Stimulated activated CD4-positive, alpha-beta T cell treated with anti-CD3 and anti-CD28 coated beads, Interleukin-15, amount 100 ng/mL, for 1 hour (primary cell): ENCODE measurements at places on chromosomes 2 and 18.

GRCh38 chr2:9552219-9553178 lies 3.1 kb downstream of the ADAM17 start:
- DNase-seq = no peak

GRCh38 chr2:794554-795241 lies 117.5 kb upstream of the TMEM18 start:
- DNase-seq = no peak

DNA sequence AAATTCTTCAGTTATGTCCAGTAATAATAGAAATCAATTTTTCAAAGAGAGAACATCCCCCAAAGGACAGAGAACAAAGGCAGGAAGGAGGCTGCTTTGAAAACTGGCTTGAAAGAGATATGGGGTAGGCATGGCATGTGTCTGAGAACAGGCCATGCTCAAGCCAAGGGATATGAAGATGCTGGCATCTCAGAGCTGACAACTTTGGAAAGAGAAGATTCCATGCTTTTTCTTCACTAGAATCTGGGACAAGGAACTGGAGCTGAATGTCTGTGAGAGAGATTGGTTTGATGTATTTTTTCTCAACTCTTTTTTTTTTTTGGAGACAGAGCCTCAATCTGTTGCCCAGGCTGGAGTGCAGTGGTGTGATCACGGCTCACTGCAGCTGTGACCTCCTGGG lies 139.8 kb upstream of the DLX2 start:
- DNase-seq = no peak

DNA sequence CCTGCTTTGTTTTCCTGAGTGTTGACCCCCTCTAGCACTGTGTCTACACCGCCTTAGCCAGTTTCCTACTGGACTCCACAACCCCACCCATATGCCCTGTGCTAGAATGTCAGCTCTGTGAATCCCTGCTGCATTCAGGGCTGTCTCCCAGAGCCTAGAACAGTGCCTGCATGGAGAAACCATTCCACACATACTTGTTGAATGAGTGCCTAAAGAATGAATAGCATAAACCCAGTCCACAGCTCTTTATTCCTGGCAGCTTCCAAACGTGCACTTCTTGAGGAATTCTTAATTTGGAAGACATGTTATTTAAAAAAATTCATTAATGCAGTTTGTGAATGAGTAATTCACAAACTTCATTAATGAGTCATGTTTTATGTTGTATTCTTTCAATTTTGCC lies 6.5 kb upstream of the NAPG start:
- DNase-seq = no peak

DNA sequence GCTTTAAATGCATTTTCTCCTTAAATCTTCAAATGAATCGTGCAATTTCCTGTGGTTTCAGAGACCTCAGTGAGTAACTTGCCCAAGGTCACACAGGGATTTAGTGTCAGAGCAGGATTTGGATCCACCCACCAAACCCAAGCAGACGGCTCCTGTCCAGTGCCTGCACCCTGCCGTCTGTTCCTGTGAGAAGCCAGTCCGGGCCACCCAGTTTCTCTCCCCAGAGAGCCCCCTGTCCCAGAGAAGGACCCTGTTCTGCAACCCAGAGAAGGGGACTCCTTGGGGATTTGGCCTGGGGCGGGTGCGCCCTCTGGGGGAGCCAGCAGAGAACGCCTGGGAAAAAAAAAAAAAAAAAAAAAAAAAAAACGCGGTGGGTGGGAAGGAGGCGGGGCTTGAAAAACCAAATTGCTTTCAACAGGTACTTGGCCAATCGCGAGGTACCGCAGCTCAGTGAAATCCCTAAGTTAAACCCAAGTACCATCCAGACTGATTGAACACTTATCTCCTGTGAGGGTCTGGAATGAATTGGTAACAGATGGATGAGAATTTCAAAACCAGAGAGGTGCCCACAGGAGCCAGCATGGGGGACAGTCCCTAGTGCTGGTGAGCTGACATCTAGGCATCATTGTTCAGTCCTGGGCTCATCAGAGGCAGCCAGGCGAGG lies 30.9 kb upstream of the REEP1 start:
- peak; percentile 16 for DNase-seq

- no peak for DNase-seq
Observed at GRCh38 chr2:68756178-68756577, 21.6 kb downstream of the ARHGAP25 start.

DNA sequence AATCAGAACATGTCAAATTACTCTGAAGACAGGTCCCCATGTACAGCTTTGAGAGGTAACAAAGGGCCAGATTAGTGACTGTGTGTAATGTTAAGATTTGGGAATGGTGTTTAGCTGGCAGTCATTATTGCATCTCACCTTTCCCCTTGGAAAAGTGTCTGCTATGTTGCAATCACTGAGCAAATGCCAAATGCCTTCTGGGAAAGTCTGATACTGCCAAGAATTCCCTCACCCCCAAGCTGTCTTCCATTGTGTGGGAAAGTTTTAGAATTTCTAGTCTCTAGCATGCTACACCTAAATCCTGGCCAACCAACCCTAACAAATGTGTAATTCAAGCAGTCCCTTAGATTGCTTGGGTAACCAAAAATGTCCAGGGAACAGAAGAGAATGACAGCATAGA lies 13.6 kb upstream of the PELI1 start:
- DNase-seq = no peak

GRCh38 chr18:56067969-56068671 lies 480.1 kb upstream of the TCF4 start:
- DNase-seq = no peak

- DNase-seq = no peak
Observed at GRCh38 chr2:168220965-168221819, 26.2 kb downstream of the STK39 start.

- DNase-seq = no peak
Observed at GRCh38 chr2:182391443-182391842, 35.4 kb downstream of the PDE1A start.

GRCh38 chr2:149989447-149990063 lies 402.0 kb upstream of the MMADHC start:
- DNase-seq = no peak

DNA sequence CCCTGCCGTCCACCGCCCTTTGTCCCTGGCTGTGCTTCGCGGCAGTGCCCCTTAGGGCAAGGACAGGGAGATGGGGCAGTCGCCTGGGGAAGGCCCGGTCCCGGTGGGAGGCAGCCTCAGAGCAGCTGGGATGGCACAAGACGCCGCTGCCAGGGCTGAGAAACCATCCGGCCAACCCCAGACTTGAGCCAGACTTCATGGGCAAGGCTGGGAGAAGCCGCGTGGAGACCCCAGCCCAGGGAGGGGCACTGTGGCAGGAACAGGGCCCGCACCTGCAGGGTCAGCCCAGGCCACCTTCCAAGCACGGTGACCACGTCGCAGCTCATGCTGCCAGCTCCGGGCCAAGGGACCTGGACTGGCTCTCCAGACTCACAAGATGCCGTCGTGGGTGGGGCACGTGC lies 84.0 kb downstream of the NFATC1 start:
- no peak for DNase-seq

- no peak for DNase-seq
Observed at GRCh38 chr2:220956429-220956828, 615.7 kb downstream of the EPHA4 start.

DNA sequence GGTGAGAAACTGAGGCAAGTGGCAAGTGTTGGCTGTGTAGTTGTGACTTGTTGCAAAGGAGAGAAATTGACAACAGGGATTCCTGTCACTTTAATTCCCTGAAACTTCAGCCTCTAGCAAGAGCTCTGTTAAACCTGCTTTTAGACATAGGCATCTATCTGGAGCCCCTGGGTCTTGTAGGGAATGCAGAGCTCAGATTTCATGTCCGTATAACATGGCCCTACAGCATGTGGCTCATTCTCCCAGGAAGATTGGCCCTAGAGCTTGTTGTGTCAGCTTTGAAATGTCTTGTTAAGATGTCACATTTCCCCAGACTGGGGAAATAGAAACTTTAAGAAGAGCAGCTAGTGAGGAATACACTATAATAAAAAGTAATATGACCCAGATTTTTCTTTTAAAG lies 115.8 kb downstream of the POLE4 start:
- DNase-seq = no peak

DNA sequence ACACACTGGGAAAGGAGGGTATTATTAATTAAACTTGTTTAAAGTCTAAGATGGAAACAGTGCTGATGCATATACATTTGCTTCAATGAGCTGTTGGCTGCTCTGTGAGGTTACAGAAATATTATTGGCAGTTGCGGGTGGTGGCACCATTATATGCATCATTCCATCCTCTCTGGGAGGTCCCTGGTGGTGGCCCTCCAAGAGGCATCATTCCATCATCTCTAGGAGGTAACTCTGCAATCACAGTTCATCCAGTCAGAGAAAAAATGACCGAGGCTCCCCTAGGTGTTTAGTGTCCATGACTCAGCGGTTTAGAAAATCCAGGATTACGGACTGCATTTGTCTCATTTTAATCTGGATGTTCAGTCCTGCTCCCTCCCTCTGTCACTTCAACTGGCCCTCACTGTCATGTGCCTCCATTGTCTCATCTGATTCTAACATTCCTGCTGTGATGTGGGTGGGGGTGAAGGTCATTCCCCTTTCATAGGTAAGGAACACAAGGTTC lies 15.4 kb downstream of the AFF3 start:
- DNase-seq = no peak

GRCh38 chr2:239870863-239871262 lies 154.3 kb downstream of the NDUFA10 start:
- DNase-seq = no peak

GRCh38 chr2:10335046-10335840 lies 32.5 kb downstream of the HPCAL1 start:
- DNase-seq = no peak
